H4 (cell line): ENCODE measurements at places on chromosomes 7 and 10. TPM values are rescaled to one million over a fixed set of nuclear protein-coding genes. Genes with fewer than 3 reads are reported as not detected.

Gene NUTM2B
- total RNA-seq: 0.84 and 0.99 TPM in 2 replicates

Gene SEM1
- total RNA-seq: 228 and 330 TPM in 2 replicates

Gene C10orf105
- not detected in 2 replicates for total RNA-seq

Gene CRPPA
- total RNA-seq: 0.12 TPM in 1 of 2 replicates, not detected in the other

Gene CALHM2
- total RNA-seq: 0.43 and 0.97 TPM in 2 replicates

Gene SCART1
- 0.37 and 0.47 TPM in 2 replicates for total RNA-seq

Gene GIMAP1
- not detected in 2 replicates for total RNA-seq

Gene AZGP1
- total RNA-seq: 1.3 and 3.5 TPM in 2 replicates

Gene GRM8
- 2.7 and 2.9 TPM in 2 replicates for total RNA-seq

Gene ATRNL1
- total RNA-seq: 4.9 and 5.8 TPM in 2 replicates

Gene SLC26A5
- total RNA-seq: not detected in 2 replicates
